Posterior vena cava (tissue), 2 donors: ENCODE measurements at places on chromosomes 11 and 22. TPM values are rescaled to one million over a fixed set of nuclear protein-coding genes. Genes with fewer than 3 reads are reported as not detected.

GRCh38 chr22:39745789-39746188 lies 147.8 kb downstream of the ENTHD1 start:
- no peak for DNase-seq

- no peak for DNase-seq
These were observed 54.3 kb downstream of the DDI1 start for GRCh38 chr11:104090767-104091166.

DNA sequence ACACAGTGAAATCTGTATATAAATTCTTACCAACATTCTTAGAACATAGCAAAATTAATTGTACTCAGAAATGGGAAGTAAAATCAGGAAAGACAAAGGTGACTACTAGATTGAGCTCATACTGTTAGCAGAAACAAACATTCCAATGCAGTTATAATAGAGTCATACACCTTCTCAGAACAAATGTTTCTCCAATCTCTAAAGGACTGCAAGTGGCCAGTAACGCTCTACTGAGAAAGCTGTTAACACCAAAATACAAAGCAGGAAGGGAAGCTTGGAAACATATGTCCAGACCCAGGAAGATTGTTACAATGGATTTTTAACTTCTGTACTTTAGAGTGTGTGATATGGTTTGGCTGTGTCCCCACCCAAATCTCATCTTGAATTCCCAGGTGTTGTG lies 341.5 kb downstream of the LARGE1 start:
- DNase-seq: no peak

DNA sequence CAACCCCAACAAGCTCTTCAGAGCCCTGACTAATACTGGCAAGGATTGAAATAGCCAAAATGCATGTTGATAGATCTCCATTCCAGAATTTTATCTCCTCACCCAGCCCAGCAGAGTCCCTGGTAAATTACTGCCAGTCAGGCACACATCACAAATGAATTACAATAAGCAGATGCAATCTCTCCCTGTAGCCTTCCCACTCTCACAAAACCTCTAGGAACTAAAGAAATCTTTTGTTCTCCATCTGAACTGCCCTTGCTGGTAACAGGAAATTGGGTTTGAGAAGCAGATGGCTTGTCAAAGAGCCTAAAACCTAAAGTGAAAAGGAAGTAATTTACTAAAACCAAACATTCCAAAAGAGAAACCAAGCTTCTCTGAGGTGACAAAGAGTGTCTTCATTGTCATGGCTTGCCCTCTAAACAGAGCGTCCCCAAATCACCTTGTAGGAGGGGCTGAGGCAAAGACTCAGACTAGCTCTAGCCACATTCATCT lies 59.5 kb downstream of the FAM168A start:
- no peak for DNase-seq

DNA sequence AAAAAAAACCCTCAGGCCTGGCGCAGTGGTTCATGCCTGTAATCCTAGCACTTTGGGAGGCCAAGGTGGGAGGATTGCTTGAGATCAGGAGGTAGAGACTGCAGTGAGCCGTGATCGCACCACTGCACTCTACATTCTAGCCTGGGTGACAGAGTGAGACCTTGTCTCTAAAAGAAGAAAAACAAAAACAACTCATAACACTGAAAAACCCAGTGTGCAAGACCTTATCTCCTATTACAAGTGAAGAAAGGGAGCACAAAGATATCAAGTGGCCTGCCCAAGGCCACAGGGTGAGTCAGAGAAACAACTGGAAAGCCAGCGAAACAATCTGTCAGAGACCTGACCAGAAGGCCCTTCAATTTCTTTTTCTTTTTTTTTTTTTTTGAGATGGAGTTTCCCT lies 2.5 kb downstream of the TXN2 start:
- no peak for DNase-seq

DNA sequence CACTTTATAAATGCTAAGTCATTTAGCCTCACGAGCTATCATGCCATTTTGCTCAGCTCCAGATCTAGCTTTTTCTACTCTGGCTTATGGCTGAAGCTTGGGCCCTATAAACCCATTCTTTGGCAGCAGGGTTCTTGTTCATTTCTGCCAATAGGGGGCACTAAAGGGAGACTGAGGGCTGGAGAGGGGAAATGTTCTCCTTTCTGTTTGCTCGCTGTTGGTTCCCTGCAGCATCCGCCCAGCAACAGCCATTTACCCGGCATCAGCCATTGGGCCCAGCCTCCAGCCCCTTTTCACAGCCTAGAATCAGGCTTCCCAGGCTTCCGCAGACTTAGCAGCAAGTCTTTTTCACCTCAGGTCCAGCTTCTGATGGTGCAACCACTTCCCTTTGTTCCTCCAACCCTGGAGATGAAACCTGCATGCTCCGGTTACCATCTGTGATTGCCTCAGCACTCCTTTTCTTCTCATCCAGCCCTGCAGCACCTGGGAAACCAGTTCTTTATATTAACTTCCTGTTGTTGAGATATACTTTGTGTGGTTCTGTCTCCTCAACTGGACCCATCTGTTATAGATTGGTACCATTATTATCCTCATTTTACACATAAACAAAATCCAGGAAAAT lies 4.2 kb upstream of the ME3 start:
- DNase-seq: no peak

- no peak for DNase-seq
These were observed 2.6 kb downstream of the KCNJ5 start for GRCh38 chr11:128893578-128894285.

- DNase-seq: no peak
These were observed 565.1 kb upstream of the CCDC179 start for GRCh38 chr11:23425381-23425780.

DNA sequence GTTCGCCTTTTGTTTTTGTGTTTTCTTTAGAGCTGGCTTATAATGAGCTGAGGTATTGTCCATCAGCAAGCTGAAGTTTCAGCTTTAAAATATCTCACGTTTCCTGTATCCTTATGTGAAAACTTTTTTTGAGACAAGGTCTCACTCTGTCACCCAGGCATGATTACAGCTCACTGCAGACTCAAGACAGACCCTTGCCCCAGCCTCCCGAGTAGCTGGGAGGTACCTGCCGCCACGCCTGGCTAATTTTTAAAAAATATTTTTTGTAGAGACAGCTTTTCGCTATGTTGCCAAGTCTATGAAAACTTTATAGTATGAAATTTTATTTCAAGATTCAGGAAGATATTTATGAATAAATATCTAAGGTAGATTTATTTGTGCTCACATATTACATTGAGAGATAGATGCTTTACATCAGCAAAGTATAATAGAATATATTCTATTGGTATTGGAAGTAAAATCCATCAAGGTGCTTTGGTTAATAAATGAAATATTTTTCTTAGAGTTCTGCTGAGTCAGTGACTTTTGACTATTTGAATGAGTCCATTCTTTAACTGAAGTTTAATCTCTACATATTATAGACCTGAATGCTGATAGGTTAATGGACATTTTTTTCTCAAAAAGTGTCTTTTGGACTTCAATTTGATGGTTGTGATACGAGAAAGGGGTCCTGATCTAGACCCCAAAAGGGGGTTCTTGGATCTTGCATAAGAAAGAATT lies 10.2 kb downstream of the KREMEN1 start:
- no peak for DNase-seq

DNA sequence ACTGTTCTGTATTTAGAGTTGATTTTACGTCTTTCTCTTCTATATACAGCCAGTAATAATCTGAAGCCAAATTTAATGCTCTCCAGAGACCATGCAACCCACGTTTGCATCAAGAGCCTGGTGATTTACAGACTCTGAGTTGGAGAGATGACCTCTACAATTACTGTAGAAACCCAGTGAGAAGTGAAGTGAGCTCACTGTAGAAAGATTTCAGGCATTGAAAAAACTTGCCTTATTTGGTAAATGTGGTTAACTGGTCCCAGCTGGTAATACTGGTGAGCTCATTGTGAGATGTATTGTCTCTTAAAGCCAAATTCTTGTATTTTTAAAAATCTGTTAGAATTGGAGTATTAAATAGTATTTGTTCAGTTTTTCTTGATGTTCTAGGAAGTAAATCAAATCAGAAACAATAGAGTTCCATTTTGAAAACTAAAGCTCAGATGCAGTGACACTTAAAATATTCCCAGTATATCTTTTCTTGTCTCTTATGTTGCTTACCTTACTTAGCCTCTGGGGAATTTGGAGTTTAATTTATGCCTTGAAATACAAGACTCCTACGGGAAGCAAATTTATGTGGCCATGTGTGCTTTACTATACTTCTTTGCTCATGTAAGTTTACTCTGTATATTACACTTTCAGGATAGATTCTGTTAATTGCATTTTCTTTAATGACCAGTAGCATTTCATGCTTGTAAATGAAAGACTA lies 189.9 kb downstream of the ARHGAP42 start:
- DNase-seq: no peak

DNA sequence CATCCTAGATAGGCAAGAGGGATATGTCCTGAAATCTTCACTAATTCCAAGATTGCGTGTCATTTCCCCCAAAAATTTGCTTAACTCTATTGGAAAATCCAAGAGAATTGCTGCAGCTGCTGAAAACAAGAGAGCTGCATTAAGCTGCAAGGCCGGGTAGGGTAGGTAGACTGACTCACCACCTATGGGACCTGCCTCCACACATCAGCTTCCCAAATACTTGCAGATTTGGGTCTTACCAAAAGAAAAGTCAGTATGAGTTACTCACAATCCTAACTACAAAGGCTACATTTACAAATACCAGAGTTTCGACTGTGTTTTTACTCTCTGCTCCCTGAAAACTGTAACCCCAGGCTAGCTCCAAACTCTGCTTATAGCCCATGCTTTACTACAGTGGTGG lies 142.5 kb upstream of the TEAD1 start:
- no peak for DNase-seq

GRCh38 chr22:49705972-49706352 lies 121.7 kb downstream of the BRD1 start:
- no peak for DNase-seq

The C1QTNF5 gene
- total RNA-seq: 63.0 TPM
